ENCODE measurements at places on chromosomes 1 and 21. TPM values are rescaled to one million over a fixed set of nuclear protein-coding genes. Genes with fewer than 3 reads are reported as not detected.

INSRR gene
- not detected for total RNA-seq

SLC6A9 gene
- total RNA-seq: 35.5 TPM

PRAMEF12 gene
- total RNA-seq: not detected

HAPLN2 gene
- total RNA-seq: not detected

LCE3E gene
- total RNA-seq: 8.5 TPM

Data from nasal cavity respiratory epithelium epithelial cell of viscerocranial mucosa (primary cell).